ENCODE measurements at places on chromosomes 11 and 22.
A peak's percentile ranks its signal among the peaks of the same experiment; 100 is the strongest.

DNA sequence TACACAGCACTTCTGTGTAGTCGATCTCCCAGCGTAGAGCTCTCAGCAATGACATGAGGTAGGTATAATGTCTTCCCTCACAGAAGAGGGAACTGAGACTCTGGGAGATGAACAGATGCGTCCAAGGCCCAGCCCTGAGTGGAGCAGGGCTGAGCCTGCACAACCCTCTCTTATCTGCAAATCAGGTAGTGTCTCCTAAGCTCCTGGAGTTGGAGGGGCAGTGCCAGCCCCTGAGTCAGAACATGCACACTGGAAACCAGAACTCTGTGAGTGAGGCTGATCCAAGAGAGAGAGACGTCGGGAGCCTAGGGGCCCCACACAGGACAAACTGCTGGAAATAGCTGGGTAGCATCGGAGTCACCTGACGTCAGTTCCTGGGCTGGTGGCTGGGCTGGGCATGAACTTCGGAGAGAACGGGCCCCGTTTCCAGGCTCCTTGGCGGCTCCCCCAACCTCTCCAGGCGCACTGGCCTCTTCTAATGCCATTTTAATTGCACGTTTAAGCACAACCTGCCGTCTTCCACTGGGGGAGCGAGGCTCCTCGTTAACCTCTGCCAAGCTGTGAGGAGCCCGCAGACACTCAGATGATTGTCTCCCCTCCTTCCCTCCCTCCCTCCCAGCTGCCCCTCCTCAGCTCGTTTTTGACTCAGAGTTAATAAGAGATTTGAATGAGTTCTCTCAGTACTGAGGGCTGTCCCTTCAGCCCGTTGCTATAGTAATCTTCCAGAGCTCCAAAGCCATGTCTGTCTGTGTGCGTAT lies 191.2 kb upstream of the TBCEL start:
- DNase-seq, result no peak

DNA sequence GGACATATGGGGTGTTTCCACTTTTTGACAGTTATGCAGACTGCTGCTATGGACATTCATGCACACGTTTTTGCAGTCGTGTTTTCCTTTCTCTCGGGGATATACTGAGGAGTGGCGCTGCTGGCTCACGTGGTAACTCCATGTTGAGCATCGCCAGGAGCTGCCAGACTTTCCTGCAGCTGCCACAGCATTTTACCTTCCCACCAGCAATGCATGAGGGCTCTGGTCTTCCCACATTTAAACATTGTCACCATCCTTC lies 95.4 kb downstream of the TBC1D22A start:
- DNase-seq, result no peak

DNA sequence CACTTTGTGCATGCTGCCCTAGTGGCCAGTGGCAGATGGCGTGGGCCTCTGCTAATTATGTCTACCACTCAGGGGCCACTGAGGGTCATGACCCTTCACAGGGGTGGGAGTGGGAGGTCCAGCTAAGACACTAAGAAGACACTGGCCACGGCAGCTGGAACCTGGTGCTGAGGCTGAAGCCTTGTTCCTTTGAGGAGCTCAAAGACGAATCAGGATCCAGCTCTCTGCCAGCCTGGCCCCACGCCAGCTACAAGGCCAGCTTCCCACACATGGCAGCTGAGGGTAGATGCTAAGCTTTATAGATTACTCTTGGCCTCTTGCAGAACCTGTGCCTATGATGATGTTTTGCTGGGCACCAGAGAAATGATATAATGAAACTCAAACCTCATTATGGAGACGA lies 226.3 kb downstream of the DSCAML1 start:
- DNase-seq, result no peak

DNA sequence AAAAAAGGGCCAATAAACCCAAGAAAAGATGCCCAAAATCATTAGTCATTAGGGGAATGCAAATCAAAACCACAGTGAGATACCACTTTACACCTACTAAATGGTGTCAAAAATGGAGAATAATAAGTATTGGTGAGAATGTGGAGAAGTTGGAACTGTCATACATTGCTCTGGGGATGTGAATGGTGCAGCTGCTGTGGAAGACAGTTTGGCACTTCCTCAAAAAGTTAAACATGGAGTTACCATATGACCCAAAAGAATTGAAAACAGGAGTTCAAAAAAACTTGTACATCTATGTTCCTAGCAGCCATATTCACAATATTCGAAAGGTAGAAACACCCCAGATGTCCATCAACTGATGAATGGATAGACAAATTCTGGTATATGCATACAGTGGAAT lies 24.5 kb upstream of the DLAT start:
- no peak for DNase-seq

GRCh38 chr11:106369224-106369623 lies 291.8 kb downstream of the AASDHPPT start:
- no peak for DNase-seq

DNA sequence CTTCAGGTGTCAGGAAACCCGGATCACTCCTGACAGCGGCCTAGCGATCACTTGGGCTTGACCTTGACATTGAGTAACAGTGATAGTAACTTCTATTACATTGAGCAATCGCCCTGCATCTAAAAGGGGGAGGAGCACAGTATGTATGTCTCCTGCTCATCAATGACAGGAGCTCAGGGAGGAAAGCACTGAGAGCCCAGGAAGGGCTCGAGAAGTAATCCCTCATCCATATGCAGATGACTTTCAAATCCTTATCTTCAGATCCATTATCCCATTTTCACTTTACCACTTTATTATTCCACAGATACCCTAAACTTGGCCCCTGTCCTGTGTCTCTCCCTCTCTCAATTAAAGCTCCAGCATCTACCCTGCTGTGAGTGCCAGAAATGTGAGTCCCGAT lies 47.8 kb downstream of the ABTB2 start:
- DNase-seq, result no peak

- DNase-seq, result no peak
Measured at GRCh38 chr11:28730889-28731288, 622.7 kb downstream of the METTL15 start.

- DNase-seq, result no peak
Measured at GRCh38 chr11:7759010-7759409, 37.7 kb downstream of the OR5P2 start.

DNA sequence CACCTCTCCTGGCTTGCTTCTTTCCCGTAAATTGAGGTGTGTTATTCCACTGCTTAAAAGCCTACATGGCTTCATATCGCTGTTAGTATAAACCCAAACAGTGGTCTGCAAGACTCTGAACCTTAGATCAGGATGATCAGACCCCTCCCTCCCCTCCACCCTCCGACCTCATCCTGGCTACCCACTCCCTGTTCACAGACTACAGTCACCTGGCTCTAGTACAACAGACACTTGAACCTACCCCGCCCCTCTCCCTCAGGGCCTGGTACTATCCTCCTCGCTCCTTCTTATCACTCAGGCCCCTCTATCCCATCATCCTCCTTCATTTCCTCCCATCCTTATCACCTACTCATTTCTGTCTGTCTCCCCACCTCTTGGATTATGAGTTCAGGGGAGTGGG lies 20.1 kb downstream of the PTPRJ start:
- no peak for DNase-seq

DNA sequence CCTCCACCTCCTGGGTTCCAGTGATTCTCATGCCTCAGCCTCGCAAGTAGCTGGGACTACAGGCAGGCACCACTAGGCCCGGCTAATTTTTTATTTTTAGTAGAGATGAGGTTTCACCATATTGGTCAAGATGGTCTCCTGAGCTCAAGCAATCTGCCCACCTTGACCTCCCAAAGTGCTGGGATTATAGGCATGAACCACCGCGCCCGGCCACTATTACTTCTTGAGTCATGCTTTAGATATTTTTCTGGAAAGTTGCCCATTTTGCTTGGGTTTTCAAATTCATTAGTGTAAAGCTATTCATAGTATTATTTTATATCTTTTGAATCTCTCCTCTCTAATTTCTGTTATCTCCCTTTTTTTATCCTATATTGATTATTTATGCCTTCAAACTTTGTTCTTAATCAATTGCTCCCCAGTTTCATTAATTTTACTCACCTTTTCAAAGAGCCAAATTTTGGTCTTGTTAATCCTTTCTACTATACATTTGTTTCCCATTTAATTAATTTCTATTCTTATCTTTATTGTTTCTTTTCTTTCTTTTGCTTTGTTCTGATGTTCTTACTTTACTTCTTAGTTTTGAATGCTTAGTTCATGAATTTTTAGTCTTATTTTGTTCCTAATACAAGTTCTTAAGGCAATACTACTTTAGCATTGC lies 10.3 kb upstream of the RAC2 start:
- DNase-seq, result peak; percentile 36

GRCh38 chr22:49415151-49415951 lies 412.3 kb downstream of the BRD1 start:
- DNase-seq, result no peak

DNA sequence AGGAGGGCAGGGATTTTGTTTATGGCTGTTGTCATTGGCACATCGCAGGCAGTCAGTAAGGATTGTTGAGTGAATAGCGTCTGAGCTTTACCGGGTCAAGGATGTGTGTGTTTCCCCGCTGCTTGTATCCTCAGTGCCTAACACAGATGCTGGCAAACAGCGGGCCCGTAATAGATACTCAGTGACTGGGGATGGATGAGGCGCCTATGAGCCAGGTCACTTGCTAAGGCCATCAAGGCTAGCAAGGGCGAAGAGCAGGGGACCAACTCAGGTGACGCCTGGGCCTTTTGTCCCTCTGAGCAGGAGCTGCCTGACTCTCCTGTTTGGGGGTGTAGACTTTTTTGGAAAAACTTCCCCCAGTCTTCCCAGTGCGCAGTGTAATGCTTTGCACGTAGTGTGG lies 118.1 kb downstream of the HIPK3 start:
- DNase-seq, result no peak

Data from NCI-H226 (cell line).